ENCODE measurements at places on chromosomes 16 and 17.

- DNase-seq: no peak
Observed at GRCh38 chr17:71921796-71922195, 199.0 kb upstream of the SOX9 start.

DNA sequence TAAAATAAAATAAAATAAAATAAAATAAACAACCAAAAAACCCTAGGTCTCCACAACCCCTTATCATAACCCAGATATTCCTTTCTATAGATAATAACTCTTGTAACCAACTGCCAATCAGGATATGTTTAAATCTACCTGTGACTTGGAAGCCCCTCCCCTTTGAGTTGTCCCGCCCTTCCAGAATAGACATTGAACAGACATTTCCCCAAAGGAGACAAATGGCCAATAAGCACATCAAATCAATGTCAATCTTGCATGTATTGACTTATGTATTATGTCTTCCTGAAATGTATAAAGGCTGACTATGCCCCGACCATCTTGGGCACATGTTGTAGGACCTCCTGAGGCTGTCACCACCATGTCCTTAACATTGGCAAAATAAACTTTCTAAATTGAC, 1.5 kb upstream of the MAPK7 start:
- DNase-seq: no peak

GRCh38 chr16:76222087-76222486, 55.1 kb upstream of the CNTNAP4 start:
- DNase-seq: no peak

- DNase-seq: no peak
Observed at GRCh38 chr16:28260193-28260592, 32.1 kb upstream of the SBK1 start.

DNA sequence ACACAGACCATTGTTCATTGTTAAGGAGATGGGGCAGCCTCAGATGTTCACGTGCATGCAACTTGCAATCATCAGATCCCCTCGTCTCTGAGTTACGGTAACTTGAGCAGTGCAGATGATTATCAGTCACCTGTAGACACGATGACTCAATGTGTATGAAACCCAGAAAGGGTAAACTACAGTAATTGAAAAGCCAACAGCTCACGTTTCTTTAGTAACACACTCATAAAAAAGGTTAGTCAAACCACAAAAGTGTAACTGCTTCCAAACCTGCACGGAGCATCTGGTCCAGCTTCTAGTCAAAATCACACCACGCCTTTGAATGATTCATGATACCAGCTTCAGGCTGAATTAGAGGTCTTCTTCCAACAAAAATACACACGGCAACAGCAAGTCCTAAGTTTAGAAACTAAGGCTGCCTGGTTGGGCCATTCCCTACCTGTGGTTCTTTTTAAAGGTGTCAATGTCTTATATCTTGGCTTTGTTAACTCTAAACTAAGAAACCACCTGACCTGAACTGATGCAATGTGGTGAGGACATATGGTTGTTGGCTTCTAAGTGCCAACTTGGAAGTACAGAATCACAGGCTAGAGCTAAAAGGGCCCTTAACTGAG, 32.3 kb downstream of the GRB7 start:
- DNase-seq: peak; percentile 66

DNA sequence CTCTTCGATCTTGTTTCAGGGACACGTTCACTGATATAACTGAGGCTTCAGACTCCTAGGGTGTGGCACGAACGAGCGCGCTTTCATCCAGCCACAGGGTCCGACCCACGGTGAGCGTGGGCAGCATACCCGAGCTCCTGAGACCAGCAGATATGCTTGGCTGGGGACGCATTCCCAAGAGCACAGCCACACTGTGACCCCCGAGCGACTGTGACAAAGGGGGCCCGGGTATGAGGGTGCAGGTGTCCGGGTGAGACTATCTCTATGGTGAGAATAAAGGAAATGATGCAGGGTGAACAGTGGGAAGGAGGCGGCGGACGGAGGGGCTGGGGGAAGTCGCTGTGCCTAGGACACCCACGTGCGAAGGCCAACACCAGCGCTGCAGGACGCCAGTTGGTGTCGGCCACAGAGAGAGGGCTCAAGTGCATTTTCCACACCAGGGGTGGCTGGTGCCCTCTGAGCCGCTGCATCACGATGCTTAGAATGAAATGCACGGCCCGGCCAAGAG, 17.6 kb downstream of the RPH3AL start:
- no peak for DNase-seq

- DNase-seq: no peak
Observed at GRCh38 chr17:80857756-80858171, 133.9 kb upstream of the CHMP6 start.

Measured in activated CD4-positive, alpha-beta T cell treated with anti-CD3 and anti-CD28 coated beads, Interleukin-2, amount 50 U/mL, for 48 hours (primary cell).